ENCODE measurements at places on chromosomes 7 and 10.

DNA sequence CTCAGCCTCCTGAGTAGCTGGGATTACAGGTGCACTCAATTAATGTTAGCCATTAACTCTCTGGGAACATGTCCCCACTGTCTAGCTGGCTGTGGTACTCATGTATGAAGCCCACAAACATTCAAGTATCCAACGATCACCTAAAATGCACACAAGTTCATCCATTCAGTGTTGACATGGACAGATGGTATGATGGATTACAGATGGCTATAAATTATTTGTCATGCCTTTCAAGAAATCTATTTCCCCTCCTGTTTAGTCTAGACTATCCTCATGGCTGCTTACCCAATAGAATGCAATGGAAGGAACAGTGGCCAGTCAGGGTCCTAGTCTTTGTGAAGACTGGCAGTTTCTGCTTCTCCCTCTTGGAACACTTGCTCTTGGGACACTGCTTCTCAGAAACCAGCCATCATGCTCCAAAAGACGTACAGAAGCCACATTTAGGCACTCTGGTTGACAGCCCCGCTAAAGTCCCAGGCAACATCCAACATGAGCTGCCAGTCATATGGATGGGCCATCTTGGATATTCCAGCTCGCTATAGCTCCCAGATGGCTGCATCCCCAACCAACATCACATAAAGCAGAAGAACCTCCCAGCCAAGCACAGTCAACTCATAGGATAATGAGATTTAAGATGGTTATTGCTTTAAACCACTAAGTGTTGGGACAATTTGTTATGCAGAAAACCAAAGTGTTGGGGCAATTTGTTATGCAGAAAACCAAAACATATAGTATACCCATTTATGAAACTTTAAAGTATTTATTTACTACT is 33.1 kb downstream of the MYL10 start:
- DNase-seq: no peak

GRCh38 chr10:31867646-31868045 is 61.0 kb downstream of the ARHGAP12 start:
- no peak for DNase-seq

DNA sequence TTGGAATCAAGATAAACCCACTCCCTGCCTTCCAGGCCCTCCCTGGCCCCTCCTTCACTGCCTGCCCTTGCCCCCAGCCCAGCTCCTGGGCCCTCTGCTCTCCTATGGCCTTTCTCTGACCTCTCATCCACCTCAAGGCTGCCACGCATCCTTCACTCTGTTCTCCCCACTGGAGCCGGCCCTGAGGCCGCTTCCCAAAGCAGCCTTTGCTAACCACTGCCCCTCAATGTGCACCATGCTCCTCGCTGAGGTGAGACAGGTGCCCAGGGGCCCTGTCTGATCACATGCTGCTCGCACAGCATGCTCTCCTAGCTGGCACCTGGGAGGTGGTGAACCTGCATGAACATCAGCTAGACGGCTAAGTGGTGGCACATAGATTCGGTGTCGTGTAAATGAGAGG is 138.5 kb upstream of the RET start:
- no peak for DNase-seq

DNA sequence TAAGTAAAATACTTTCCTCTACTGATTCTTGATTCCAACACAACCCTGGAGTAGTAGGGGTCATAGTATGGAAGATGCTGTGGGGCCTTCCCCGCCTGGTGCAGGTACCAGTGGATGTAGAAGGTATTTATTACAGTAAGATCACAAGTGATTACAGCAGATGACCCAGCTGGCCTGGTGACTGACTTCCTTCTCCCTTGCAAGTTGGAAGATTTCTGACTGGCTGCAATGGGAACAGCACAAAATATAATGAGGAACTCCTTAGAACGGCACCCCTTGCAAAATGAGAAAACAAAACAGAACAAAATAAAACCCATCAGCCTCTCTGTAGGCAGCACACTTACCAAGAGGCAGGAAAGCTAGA is 61.7 kb upstream of the TARP start:
- DNase-seq: no peak

GRCh38 chr7:51249187-51249945 is 67.2 kb downstream of the COBL start:
- no peak for DNase-seq

DNA sequence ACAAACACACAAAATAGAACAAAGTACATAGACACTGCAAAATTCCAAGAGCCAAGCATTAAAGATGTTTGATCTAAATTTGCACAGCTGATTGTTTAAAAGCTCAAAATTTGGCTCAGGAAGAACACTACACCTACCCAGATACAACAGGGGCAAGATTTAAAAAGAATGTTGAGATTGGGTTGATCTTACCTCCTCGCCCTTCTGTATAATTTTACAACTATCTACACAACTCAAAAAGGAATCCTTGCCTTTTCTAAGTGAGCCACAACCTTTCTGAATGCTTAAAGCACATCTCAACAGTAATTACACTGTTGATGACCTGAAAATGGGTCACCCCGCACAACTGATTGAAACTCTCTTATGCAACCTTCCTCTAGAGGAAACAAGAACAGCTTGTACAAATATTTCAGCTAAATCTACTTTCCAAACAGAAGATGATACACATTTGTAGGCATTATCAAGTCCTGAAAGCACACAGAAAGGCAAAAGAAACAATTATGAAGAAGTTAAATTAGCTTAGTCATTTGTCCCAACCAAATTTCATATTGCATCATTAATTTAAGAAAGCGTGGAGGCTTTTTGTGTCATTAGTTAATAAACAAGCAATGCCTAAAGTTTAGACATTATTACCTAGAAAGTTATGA is 75.5 kb downstream of the UBE2H start:
- no peak for DNase-seq

GRCh38 chr7:88003581-88003980 is 69.5 kb downstream of the ADAM22 start:
- DNase-seq: no peak

- DNase-seq: no peak
These were observed 30.0 kb upstream of the LANCL2 start for GRCh38 chr7:55335151-55335550.

DNA sequence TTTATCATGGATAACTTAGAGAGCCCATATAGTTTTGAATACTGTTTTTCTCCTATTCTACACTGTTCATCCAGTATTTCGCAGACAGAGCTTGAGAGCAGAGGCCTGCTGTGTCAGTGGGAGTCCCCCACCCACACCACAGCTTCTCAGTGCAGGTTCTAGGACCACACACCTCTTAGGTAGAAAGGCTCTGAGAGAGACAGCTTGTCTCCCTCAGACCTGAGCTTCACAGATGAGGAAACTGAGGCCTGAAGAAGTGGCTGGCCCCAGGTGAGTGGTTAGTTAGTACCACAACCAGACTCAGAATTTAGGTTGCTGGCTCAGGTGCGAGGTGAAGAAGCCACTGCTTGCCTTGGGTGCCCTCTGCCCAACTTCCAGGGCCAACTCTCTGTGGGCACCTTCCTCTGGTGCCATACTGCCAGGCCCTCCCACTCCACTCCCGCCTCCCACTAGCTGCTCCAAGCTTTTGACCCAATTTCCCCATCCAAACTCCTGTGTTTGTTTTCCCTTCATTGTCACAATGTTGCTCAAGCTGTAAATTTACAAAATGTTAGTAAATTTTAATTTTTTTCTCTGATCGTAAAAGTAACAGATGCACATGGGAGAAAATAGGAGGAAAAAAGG is 7.6 kb upstream of the HILPDA start:
- no peak for DNase-seq

- DNase-seq: no peak
These were observed 33.6 kb downstream of the GPER1 start for GRCh38 chr7:1121476-1121875.

DNA sequence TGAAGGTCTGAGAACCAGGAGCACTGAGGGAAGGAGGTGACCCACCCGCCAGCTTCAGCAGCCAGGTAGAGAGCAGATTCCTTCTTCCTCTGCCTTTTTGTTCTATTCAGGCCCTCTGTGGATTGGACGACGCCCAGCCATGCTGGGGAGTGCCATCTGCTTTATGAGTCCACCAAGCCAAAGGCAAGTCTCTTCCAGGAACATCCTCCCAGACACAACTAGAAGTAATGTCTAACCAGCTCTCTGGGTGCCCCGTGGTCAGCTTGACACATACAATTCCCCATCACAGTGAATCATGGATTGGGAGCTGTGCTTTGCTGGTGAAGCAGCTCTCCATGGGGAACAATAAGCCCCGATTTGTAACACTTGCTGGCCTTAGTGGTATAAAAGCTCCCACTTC is 125.2 kb downstream of the CCDC3 start:
- no peak for DNase-seq

GRCh38 chr10:50600831-50601477 is 22.8 kb downstream of the SGMS1 start:
- no peak for DNase-seq

GRCh38 chr10:88413412-88413811 is 169.7 kb downstream of the RNLS start:
- no peak for DNase-seq

DNA sequence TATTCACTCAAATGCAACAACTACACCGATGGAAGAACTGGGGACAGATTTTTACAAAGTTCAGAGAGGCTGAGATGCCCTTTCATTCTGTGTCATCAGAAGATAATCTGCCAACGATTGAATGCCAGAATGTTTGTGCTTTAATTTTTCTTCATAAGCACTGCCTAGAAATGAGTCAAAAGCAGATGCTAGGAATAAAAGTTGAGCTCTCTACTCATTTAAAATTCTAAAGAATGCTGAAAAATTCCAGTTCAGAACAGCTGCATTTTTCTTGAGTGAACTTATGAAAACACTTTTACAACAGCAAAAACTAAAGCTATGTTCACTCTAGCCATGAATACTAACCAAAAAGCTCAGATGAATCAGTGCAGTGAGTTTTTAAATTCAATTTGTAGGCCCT is 22.3 kb upstream of the FAM133B start:
- DNase-seq: no peak

GRCh38 chr10:120559800-120560199 is 102.8 kb downstream of the PLPP4 start:
- DNase-seq: no peak

GRCh38 chr7:40297741-40298311 is 163.0 kb downstream of the SUGCT start:
- no peak for DNase-seq

DNA sequence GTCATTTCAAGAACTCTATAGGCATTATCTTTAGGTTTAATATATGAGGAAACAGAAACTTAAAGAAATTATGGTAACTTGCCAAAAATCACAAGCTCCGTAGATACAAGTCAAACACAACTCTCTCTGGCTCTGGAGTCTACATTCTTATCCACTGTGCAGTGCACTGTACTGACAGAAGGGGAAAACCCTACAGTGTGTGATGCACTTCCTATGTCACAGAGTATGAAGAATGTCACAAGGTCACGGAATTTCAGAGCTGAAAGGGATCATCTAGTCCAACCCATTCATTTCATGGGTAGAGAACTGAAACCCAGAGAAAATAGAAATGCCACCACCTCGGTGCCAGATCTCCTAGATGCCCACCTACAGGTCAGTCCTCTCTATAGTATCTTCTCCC is 86.1 kb downstream of the LRRTM3 start:
- DNase-seq: no peak

DNA sequence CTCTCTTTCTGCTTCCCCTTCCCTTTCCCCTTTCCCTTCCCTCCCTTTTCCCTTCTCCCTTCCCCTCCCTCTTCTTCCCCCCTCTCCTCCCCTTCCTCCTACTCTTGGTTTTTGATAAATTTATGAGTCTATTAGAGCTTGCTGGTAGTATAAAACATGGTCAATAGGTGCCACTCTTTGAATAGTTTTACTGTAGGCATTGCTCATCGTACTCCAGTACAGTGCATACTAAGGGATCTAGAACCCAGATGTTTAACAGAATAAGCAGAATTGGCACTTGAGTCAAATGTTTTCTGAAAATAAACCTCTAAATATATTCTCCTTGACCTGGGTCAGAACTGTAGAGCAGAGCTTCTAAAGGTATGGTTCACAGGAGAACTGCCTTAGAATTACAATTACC is 126.7 kb downstream of the SORCS3 start:
- no peak for DNase-seq

GRCh38 chr7:2701832-2702593 is 14.0 kb downstream of the AMZ1 start:
- DNase-seq: no peak

GRCh38 chr7:20722941-20723340 is 63.7 kb downstream of the SP8 start:
- DNase-seq: no peak

DNA sequence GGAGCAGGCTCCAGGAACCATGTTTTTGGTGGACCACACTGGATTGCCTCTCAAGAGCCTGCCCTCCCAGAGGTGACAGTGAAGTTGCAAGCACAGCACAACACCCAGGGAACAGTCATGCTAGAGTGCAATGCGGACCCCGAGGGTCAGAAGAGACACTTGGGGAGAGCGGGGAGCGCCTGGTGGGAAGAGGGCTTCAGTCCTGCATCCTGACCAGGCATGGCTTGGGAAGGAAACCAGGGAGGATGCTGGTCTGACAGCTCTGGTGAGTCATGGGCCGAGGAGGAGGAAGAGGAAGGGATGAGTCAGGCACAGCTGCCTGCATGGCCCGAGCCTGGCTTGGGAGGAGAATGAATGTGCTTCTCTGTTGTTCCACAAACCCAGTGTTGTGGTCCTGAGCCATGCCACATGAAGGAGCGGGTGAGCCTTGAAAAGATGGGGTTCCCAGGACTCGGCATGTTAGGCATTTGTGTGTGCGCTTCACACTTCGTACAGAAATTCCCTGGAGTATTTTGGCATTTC is 29.5 kb upstream of the ANKRD2 start:
- peak; percentile 72 for DNase-seq

GRCh38 chr7:47128700-47129099 is 453.2 kb downstream of the TNS3 start:
- no peak for DNase-seq

GRCh38 chr7:81499262-81500116 is 270.4 kb downstream of the HGF start:
- no peak for DNase-seq

DNA sequence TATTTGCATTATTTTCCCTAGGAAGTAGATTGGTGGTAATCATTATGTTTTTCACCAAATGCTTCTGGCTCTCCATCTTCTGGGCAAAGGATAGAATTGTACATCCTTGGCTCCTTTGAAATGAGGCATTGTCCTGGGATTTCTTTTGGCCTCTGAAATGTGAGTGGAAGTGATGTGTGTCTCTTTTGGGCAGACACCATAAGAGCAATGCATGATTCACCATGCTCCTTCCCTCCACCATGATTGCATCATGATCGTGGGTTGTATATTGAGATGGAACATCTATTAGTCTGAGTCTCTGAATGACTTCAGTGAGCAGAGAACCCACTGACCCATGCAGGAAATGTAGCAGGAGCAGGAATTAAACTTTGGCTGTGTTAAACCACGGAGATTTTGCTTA is 49.2 kb downstream of the ADRA2A start:
- DNase-seq: no peak
